Activated CD8-positive, alpha-beta memory T cell treated with anti-CD3 and anti-CD28 coated beads, Interleukin-2, amount 50 U/mL, for 48 hours (primary cell): ENCODE measurements at places on chromosomes 1 and 21.

DNA sequence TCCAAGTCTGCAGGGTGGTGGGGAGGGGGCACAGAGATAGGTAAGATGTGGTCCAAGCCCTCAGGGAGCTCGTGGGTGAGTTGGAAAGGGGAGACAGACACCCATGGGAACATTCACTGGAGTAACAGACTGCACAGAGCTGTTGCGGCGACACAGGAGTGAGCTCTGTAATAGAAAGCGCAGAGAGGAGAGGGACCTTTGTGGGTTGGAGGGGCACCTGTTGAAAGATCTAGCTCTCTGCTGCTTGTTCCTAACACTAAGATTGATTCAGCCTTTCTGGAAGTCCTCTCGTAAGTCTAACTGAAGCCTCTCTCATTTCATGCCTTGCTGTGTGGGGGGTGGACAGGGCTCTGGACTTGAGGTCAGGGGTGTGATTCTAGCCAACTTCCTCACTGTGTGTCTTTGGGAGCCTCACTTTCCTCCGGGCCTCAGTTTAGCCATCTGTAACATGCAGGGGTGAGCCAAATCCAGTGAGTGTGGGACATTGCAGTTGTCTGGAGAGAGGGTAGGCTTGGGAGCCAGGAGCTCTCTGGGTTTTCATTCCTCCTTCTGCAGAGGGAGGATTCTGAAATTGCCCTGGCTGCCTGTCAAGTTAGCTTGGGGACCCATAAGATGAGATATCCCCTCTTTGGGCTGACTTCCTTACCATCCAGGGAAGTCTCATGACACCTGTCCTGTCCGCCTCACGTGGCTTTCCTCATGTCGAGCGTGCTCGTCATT, 2.0 kb upstream of the ACOT11 start:
- no peak for DNase-seq

- no peak for DNase-seq
Measured at GRCh38 chr1:103002005-103002404, 106.3 kb downstream of the COL11A1 start.

DNA sequence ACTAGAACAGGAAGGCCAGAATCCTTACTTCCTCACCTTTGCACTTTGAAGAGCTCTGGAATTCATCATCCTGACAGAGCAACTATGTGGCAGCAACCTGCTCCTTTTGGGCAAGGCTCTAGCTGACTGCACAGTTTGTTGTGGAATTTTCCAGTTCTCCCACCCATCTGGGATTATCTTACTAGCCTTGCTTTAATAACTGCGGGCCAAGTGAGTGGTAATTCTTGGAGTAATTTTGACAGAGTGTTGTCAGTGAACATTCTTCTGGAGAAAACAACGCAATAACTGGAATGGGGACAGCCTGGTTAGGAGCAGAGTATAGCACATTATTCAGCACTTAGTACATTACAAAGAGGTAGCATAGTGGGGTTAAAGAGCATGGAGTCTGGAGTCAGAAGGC, 75.3 kb downstream of the NTMT2 start:
- no peak for DNase-seq

GRCh38 chr1:96861836-96862235, 140.3 kb downstream of the PTBP2 start:
- DNase-seq: no peak

DNA sequence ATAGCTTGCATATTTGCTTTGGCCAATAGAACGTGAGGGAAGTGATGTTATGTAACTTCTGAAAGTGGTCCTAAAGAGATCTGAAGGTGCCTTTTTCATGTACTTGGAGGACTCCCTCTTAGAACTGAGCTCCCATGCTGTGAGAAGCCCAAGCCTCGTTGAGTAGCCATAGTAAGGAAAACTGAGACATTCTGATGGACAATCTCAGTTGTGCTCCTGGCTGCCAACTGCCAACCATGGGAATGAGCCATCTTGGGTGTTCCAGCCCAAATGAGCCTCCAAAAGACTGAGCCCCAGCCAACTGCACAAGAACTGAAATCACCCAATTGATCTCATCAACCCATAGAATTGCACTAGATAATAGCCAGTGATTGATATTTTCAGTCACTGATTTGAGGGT, 106.7 kb downstream of the MRPL39 start:
- no peak for DNase-seq

GRCh38 chr1:204630132-204630905, 55.2 kb downstream of the LRRN2 start:
- no peak for DNase-seq

DNA sequence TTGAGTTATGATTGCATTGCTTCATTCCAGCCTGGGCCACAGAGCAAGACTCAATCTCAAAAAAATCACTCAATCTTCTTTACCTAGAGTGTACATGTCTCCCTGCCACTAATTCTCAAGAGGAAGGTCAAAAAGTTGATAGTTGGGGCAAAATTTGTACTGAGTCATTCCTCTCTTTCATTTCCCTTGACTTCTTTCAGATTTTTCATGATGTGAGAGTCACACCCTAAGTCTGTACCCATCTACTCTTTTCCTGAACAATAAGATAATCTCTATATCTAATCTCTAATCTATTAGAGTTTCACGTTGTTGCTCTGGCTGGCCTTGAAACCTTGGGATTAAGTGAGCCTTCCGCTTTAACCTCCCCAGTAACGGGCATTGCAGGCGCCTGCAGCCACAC, 1.1 kb upstream of the BRDT start:
- DNase-seq: no peak

GRCh38 chr21:44086636-44087425, 20.4 kb upstream of the PWP2 start:
- DNase-seq: peak; percentile 53

DNA sequence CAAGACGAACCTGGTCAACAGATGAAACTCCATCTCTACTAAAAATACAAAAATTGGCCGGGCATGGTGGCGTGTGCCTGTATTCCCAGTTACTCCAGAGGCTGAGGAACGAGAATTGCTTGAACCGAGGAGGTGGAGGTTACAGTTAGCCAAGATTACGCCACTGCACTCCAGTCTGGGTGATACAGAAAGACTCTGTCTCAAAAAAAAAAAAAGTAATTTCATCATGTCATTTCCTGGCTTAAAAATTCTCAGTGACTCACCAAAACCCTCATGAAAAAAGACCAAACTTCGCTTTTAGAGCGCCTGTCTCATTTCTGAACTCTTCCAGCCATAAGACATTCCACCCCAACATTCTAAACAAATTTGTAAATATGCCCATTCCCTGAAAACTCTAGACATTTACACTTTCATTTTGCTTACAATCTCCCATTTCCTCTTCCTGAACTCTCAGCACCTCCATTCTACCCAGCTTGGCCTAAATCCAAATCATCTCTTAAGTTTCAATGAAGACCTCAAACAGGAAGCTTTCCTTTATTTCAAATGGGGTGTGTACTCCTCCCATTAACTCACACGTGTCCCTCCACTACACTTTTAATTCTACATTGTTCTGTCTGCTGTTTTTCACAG, 50.5 kb upstream of the PRRC2C start:
- DNase-seq: no peak

DNA sequence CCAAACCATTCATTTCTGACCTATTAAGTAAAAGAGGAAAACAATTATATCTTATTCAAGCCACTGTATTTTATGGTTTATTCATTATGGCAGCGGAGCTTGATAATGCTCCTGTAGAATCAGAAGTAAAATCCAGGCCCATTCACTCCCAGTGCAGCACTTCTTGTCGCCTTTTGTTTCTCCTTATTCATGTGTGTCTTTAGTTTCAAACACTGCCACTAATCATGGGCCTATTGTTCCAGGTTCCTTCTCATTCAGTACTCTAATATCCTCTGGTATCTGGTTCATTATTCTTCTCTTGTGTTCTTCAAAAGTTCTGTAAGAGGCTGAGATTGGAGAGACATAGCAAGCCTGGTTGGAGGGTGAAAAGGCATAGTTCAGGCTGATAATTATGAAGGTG, 218.3 kb downstream of the LRRIQ3 start:
- no peak for DNase-seq

GRCh38 chr1:109249654-109250401, 489 bp downstream of the CELSR2 start:
- DNase-seq: no peak

DNA sequence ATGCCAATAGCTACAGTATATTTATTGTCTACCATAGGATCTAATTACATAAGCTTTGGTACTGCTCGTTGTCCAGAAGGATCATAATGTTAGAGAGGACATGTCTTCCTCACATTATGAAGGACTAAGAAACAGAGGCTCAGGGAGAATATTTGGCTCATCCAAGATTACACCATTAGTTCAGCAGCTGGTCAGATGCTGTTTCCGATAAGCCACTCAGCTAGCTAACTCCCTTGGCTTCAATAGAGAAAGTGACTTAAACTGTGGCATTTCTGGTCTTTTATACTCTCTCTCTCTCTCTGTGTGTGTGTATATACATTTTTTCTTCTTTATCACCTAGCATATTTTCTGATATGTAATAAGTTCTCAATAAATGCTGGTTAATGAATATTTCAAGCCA, 70.4 kb downstream of the DDR2 start:
- no peak for DNase-seq

GRCh38 chr1:154407198-154408091, 2.3 kb downstream of the IL6R start:
- DNase-seq: no peak

DNA sequence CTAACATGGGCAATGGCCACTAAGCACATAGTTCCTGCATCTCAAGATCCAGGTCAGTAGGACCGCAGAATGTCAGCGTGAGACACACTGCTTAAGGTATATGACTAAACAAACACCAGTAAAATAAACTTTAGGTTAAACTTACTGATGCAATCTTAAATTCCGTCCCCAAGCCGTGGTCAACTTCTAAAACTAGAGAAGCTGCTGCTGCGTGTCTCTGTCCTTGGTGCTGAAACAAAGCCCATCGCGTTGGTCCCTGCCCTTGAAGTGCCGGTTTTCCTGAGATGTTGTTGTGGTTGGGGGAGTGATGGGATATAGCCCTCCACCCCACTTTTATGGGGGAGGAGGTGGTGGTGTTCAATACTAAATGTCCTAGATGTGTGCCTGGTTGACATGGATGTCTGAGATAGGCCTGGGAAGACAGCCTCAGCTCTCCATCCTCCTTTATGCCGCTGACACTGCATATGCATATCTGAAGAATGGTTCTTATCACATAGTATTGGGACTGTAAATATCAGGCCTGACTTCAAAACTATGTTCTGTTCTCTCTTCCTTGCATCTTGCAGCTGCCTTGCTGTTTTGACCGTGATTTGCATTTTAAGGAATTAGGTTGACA, 72.0 kb upstream of the KCNA3 start:
- DNase-seq: peak; percentile 72

- DNase-seq: no peak
Measured at GRCh38 chr1:108085628-108086027, 114.5 kb downstream of the SLC25A24 start.
